NCI-H1417 treated with DMSO at 0.1 percent for 48 hours (cell line): ENCODE measurements at places on chromosomes 3 and 15.

DNA sequence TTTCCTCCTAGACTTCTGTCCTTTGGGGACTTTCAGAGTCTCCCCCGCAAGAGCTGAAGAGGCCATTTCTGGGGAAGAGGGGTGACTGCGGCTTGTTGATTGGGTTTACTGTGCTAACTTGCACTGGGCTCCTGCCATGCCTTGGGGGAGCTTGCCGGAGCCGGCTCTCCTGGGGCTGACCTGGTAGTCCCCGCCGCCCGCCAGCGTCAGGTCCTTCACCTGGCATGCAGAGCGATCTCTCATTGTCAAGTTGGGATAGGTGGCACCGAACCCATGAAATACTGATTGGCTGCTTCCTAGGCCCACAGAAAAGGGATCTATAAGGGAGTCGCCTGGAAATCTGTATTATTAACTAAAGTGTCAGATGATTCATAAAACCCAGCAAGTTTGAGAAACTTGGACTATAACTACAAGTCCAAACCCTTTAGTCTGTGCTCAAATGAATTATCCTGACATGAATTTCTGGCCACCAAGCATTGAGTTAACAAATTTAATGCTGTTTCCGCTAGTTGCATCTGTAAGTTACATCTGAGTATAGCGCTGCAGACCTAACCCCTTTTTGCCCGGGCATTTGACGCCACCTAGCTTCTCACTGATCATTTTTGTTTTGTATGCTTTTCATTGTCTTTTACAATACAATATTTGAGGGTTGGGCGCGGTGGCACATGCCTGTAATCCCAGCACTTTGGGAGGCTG is 607 bp upstream of the IMP3 start:
- peak; percentile 60 for DNase-seq

DNA sequence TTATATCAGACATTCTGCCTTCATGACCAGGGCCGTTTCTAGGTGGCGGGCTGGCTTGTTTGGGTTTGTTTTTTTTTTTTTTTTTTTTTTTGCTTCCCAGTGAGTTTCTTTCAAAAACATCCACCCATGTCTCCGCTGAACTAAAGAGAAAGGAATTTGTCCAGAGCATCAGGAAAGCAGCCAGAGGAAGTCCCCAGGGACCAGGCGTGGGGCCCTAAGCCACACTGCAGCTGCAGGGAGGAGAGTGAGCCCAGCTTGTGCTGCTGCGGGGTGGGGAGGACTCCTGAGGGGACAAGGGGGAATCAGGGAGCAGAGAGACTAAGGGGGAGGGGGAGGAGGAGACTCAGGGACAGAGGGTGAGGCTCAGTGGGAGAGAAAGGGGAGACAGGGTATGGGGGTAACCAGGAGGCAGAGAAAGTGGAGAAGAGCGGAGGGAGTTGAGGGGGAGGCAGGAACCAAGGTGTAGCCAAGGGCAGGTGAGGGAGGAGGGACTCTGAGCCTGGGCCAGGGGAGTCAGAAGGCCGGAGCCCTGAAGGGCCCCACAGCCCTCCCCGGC is 49.5 kb downstream of the CYP11A1 start:
- peak; percentile 53 for DNase-seq

- DNase-seq = peak; percentile 10
Observed at GRCh38 chr3:154275965-154276364, 48.3 kb downstream of the DHX36 start.

GRCh38 chr15:71187078-71187477 is 71.8 kb downstream of the THSD4 start:
- DNase-seq = no peak

DNA sequence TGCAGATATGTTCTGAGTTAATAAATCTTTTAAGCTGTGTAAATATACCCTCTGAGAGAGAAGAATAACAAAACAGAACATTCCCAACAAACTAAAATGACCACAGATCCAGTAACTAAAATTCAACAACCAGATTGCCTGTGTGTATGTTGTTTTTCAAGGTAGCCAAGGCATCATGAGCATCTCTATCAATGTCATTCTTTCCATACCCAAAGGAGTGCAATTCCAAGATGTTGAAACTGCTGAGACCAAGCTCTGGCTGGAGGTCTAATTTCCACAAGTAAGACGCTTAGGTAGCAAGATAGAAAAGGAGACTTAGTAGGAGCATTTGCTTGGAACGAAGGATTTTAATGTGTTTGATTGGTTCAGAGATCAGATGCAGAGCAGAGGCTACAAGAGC is 276.3 kb downstream of the RBMS3 start:
- DNase-seq = no peak

GRCh38 chr3:133294253-133294652 is 105.6 kb upstream of the BFSP2 start:
- DNase-seq = no peak

GRCh38 chr3:146277953-146278631 is 27.2 kb upstream of the PLSCR4 start:
- DNase-seq = no peak

DNA sequence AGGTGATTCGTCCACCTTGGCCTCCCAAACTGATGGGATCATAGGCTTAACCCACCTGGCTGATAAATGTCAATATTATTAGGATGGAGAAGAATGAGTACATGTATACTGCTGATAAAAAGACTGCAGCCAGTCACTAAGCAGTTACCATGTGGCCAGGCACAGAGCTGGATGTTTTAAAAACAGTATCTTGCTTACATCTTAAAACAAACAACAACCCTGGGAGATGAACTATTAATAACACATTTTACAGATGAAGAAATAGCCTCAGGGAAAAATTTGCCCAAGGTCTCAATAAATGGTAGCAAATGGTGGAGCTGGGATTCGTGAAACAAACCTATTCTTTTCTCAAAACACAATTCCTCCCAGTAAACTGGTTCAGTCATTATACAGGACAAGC is 18.1 kb downstream of the IL17RD start:
- DNase-seq = no peak

GRCh38 chr3:183814240-183814639 is 11.1 kb downstream of the MAP6D1 start:
- DNase-seq = no peak

- no peak for DNase-seq
Observed at GRCh38 chr15:89155656-89156055, 65.7 kb downstream of the RLBP1 start.

GRCh38 chr3:196868297-196868661 is 559 bp downstream of the SENP5 start:
- DNase-seq = no peak

DNA sequence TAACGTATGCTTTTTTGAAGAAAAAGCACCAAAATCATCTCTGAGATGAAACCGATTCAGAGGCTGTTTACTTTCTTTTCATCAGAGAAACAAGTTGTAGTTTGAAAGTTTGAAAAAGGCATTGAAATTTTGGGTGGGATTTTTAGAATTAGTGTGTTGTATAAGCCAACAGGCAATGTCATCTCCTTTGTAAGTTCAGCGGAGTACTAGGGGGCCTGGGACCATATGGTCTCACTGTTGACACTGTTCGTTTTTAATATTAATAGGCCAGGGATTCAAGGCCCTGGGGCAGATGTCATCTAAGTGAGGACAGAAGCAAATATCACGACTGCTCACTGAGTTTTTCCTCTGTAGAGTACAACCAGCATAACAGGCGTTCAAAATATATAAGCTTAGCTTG is 256.2 kb upstream of the RARB start:
- no peak for DNase-seq

DNA sequence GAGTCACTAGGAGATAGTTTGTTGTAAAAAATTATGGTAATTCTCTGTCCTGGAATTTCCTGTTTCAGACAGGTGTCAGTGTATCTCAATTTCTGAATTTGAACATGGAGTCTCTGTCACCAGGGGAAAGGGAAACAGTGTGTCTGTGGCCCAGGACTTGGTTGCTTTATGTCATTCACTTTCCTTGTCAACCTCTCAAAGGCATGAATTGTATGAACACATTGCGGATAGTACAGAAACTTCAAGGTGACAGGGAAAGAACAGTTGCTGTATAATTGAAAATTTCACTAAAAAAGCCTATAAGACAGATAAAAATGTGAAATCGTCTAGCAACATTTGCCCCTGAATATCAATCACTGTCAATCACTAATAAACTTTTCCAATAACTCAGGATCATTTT is 175.0 kb upstream of the DPH6 start:
- DNase-seq = no peak

- DNase-seq = no peak
Observed at GRCh38 chr3:73503781-73504180, 121.0 kb downstream of the PDZRN3 start.

DNA sequence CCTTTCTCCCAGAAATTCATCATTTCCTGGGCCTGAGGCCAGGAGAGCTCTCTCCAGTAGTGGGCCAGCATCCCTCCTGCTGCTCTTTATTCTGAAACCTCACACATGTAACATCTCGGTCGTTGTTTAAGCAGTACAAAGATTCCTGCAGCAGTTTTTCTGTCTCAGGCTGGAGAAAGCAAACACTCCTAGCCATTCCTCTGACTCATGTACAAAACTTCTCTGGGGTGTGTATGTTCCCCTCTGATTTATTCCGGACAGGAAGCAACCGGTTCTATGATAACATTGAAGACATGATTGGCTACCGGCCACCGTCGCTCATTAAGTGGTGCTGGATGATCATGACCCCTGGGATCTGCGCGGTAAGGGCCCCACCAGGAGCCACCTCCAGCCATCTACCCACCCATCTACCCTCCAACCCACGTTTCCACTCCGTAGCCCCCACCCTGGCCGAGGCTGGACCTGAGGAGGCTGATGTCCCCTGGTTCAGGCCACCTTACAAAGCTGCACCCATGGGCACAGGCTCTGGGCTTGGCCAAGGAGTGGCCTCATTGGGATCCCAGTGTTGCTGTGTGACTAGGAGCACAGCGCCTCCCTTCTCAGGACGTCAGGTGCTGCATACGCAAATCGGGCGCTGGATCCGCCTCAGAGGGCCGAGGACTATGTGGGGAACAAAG is 58.6 kb upstream of the SLC6A1 start:
- no peak for DNase-seq

DNA sequence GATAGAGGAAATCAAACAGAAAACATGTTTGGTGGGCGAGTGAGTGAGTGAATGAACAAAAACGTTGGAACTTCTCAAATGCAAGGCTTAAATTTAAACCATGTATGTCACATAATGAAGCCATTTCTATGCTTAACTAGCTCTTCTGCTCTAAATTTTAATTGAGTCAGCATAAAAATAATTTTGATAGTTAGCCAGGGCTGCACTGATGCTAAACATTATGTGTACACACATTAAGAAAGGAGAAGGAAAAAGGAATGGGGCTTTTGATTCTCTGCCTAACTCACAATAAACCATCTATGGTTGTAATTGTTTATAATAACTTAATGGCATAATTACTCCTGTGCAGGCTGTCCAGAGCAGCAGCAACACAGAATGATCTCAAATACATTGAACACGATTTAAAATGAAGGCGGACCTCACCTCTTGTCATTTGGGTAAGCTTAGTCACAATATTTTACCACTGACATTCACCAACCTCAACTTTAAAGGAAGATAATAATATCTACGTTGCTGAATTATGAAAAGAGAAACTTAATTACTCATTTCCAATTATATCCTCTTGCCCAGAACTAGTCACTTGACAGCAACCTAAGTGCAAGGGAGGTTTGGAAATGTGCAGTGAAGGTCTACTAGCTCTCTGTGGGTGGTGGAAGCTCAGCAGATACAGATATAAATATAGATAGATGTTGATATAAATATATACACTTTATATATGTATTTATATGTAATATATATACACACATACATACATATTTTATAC is 318.4 kb upstream of the TRIM42 start:
- DNase-seq = peak; percentile 19

DNA sequence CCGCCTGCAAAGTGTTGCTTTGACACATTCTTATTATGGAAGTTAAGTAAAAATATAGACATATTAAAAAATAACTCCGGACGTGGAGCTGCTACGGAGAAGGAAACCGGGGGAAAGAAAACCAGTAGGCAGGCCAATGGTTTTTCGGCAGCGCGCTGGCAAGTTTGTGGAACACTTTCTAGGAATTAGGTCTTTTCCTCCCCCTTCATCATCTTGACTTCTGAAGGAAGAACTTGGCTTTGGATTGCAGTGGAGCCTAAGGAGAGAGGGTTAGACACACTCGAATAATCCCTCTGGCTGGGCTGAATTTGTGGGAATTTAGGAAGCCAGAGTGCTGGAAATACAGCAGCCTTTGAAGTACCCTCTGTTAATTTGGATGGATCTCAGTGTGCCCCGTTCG is 317 bp downstream of the ROBO2 start:
- DNase-seq = no peak
